ENCODE measurements at places on chromosomes 7 and 10. TPM values are rescaled to one million over a fixed set of nuclear protein-coding genes. Genes with fewer than 3 reads are reported as not detected.

Gene KIAA1217
- not detected for polyA plus RNA-seq

Gene CD36
- 0.30 TPM for polyA plus RNA-seq

Gene CRTAC1
- not detected for polyA plus RNA-seq

DNA sequence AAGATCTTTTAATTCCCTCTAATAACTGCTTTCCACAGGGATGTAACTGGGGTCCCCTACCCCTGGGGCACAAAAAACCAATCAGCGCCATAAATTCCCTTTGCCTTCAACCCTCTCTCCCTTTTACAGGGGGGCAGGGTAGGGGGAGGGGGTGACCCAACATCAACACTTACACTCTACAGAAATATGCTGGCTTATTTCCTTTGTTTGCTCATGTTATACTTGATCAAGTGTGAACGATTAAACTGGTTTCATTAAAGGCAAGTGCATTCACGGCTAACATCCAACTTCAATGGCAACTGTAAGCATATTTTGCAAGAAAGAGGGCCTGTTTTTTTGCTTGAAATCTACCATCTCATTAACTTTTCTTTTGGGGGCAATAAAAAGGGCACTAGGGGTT is 2.9 kb downstream of the CTBP2 start:
- H3K4me1 ChIP-seq = no peaks in the 10 kb centered on the region
- H3K4me3 ChIP-seq = no peak overlapping the region
- no peak overlapping the region for H3K27ac ChIP-seq
- no peak for DNase-seq
- H3K27me3 ChIP-seq = peaks cover 14% of the 10 kb centered on the region

GRCh38 chr10:14022052-14022451 is 308.7 kb downstream of the FRMD4A start:
- DNase-seq = no peak
- H3K27ac ChIP-seq = no peak overlapping the region
- H3K4me3 ChIP-seq = no peak overlapping the region

DNA sequence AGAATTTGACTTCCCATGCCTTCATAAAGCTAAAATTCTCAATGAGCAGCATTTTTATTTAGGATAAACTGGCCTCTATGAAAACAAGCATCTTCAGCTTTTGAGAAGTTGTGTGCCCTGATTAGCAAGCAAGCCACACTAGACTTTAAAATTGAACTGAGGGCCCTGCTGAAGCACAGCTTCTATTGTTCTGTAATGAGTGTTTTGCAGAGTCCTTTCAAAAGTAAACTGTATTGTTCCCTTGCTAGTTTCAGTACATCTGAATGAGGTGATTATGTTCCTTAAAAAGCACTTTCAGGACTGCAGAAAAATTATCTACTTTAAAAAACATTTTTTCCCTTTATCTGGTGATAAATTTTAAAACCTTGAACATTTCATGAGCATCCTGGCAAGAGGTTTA is 113.3 kb upstream of the PRPS1L1 start:
- no peaks in the 10 kb centered on the region for H3K27me3 ChIP-seq
- DNase-seq = no peak
- H3K36me3 ChIP-seq = no peaks in the 10 kb centered on the region
- no peak overlapping the region for H3K27ac ChIP-seq
- no peak overlapping the region for H3K4me3 ChIP-seq

Data from CD4-positive, alpha-beta memory T cell (primary cell).